Neural crest cell (in vitro differentiated cells): ENCODE measurements at places on chromosomes 6 and 20. TPM values are rescaled to one million over a fixed set of nuclear protein-coding genes. Genes with fewer than 3 reads are reported as not detected.

DNA sequence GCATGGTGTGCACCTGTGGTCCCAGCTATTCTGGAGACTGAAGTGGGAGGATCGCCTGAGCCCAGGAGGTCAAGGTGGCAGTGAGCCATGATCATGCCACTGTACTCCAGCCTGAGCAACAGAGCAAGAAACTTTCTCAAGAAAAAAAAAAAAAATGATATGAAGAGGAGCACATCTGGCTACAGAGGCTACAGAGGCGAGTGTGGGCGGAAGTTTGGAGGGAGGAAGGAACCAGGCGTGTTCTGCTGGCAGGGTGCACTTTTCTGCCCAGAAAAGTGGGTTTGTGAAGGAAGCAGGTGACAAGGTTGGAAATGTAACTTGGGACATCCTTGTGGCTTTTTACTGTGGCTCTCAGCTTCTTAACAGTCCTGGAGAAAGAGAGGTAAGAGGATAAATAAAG lies 96.7 kb downstream of the SNX5 start:
- no peak for DNase-seq

DNA sequence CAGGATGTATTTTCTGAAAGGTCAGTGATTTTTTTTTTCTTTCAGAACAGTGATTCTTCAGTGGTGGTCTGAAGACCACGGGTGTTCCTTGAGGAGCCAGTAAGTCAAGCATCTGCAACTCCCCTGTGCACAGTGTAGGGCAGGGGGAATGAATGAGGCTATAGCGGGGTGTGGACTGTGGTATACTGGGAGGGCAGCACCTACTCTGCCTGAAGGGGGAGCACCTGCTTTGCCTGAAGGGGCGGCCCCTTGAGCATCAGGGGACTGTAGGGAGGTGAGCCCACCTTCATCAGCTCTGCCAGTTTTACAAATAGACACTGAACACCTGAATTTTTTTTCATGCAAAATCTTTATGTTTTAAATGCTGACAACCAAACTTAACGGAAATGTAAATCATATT lies 77.5 kb upstream of the RIPOR2 start:
- DNase-seq, result no peak

DNA sequence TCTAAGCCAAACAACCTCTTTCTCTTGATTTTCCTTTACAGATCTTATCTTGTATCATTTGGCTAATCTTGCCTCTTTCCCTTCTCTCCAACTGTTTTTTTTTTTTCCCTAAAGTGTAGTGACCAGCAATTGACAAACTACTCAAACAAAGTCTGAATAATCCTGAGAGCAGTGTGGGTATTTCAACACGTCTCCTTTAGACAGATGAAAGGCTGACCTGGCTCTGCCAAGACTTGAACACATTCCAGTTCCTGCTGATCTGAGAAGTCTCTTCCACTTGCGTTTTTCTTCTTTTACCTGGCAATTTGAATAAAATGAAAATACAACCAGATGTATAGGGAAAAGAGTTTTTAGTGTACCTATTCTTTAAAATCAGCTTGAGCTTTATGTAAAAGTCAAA lies 168.4 kb downstream of the GJA10 start:
- no peak for DNase-seq

DNA sequence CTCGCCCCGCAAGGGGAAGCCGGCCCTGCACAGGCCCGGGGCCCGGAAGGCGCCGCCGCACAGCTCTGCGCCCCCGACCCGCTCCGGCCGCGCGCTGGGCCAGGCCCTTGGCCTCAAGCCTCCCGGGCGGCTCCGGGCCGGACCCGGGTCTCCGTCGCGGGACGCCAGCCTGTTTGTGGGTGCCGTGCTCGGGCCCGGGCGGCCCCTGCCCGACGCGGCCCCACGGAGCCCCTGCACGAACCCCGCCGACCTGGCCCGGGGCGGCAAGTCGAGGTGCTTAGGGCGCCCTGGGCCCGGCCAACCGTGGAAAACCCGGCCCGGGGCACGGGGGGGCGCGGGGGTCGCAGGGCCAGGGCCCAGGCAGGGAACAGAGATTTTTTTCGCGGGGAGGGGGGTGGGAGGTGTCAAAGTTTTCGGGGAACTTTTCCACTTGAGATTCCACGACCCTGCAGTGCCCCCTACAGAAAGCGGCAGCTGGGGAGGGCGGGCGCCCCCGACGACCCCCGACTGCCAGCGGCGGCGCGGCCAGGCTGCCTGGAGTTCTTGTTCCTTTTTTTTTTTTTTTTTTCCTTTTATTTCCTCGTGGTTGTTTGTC lies 805 bp upstream of the STX16 start:
- no peak for DNase-seq

DNA sequence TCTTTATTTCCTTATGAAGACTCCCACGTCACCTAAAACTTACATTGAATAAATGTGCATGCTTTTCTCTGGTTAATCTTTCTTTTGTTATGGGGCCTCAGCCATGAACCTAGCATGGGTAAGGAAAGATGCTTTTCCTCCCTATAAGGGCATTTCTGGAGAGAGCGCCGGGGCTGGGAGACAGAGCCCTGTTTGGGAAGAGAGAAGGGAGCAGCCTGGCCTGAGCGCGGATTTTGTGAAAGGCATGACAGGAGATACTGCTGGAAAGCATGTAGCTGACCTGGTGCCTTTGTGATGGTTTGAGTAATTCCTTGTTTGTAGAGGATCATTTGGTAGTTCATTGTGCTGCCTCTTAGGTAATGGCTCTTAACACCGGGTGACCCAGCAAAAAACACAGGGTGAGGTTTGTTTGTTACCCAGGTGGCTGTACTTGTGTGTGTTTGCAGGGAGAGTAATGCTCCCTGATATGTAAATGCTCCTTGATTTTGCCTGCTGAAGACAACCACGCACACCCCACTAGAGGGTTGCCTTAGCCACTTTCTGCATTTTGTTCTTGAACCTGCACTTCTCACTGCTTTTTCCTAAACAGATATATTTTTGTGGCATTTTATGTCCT lies 59.2 kb downstream of the ANKRD6 start:
- DNase-seq, result no peak

DNA sequence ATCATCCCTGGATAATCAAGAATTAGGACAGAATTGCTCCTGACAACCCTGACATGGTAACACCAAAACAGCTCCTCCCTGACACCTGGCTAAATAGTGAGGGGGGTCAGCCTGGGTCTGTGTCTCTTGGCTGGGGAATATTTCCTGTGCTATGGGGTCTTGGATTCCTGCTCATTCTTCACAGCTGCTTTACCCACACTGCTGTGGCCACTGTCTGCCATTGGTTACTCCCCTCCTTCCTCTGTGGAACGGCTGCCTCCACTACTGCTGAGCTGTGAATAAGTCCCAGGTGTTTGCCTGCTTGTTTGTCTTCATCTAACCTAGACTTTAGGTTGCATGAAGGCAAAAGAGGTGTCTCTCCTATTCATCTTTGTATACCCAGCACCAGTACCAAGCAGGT lies 33.9 kb upstream of the TXLNB start:
- DNase-seq, result no peak

DNA sequence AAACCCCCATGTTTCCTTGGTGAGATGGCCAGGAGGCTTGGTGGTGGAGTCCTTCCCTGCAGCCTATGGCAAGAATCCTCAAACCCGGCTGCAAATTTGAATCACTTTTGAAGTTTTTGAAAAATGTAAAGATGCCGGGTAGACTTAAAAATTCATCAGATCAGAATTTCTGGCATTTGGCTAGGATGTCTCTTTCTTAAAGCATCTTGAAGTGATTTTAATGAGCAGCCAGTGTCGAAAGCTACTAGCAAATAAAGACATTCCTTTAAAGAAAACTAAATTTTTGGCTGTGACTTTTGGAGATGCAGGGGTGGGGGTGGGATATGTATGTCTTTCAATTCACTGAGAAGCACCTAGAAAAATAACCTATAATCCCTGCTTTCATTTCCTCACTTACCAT lies 25.6 kb upstream of the NOX3 start:
- no peak for DNase-seq

The TSBP1 gene
- not detected in 2 replicates for total RNA-seq

DNA sequence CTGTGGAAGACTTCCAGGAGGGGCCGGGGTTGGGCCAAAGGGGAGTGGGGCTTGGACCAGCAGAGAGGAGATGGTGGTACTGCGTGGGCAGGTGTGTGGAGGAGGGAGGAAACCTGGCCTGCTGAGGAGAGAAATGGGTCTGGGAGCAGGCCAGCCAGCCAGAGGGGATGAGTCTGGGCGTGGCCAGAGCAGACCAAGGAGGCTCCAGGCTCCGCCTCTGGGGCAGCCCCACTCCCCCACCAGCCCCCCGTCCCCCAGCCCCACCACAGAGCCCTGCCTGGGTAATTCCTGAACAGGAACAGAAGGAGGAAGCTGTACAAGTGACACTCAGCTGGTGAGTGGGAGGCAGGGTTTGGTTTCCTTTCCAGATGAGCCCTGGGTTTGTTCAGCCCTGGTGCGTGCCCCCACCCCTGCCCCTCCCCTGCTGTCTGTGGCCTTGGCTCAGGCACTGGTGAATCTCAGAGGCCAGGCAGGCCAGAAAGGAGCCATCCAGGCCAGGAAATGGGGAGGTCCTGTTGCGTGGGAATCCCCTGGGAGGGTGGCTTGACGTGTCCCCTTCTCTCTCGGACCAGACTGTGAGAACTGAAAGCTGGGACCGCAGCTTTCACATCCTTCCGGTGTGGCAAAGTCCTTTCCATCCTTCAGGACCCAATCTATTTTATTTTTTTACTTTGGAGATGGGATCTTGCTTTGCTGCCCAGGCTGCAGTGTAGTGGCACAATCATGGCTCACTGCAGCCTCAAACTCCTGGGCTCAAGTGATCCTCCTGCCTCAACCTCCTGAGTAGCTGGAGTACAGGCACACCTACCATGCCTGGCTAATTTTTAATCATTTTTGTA lies 9.4 kb upstream of the SRC start:
- DNase-seq, result no peak

The CRISP2 gene
- total RNA-seq, result not detected in 2 replicates

DNA sequence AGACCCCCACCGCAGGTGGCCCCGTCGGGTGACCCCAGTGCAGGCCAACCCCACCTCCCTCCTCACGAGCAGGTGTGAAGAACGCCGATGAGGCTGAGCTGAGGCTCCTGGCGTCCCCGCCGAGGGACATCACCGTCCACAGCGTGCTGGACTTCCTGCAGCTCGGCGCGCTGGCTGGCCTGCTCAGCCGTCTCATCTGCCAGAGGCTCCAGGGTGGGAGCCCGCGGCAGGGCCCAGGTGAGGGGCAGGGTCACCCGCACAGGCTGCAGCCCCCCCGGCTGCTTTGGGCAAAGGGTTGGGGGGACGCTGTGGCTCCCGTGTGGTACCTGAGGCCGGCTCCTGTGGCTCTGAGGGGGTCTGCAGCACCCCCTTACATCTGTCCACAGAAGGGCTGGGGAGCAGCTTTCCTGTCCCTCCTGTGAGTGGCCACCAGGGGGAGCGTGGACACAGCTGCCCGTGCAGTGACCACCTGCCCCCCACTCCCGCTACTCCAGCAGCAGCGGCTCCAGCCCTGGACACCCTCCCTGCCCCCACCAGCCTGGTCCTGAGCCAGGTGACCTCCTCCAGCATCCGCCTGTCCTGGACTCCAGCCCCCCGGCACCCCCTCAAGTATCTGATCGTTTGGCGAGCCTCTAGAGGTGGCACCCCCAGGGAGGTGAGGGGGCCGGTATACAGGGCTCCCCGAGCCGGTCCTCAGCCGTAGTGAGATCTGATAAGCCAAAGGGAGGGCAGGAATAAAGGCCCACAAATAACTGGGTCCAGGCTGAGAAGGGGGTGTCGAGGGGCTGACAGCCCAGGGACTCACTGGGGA lies 16.5 kb downstream of the COL20A1 start:
- DNase-seq, result peak; percentile 64

The ARHGAP40 gene
- total RNA-seq, result not detected in 2 replicates

GRCh38 chr20:31808481-31808880 lies 10.7 kb upstream of the MYLK2 start:
- DNase-seq, result no peak

GRCh38 chr6:26197933-26198721 lies 110.9 kb downstream of the HFE start:
- DNase-seq, result no peak

- no peak for DNase-seq
Measured at GRCh38 chr6:95133578-95133977, 443.8 kb upstream of the MANEA start.

DNA sequence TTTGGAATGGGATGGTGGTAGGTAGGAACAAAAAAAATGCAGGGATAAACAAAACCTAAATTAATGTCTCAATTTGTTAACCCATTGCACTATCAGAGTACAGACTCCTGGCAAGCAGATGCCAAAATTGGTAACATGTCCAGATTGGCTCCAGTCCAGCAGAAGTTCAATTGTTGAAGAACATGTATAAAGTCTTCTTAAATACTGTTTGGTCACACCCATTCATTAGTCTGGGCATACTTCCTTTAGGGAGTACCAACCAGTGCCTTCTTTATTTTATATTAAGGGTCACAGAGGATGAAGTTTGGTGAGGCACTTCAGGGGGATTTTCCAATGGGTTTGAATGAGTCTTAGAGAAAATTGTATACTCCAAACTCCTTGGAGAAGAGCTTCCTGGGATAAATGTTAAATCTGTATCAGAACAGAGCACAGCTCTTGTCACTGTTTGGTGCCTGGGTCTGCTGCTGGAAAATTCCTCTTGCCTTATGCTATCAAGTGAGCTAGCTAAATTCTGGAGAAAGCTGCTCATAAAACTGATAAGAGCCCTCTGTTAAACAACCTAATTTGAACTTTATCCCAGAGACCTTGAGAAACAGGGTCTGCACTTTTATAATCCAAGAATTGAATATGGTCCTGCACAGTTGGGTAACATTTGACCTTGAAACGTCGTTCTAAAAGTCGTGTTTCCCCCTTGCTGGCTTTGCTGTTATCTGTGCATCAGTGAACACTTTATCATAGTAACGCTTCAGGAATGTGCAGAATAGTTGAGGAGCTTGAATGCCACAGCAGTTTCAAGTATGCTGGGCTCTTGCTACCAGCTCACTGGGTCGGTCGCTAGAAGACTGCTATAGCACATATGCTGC lies 334.1 kb upstream of the CITED2 start:
- DNase-seq, result no peak

DNA sequence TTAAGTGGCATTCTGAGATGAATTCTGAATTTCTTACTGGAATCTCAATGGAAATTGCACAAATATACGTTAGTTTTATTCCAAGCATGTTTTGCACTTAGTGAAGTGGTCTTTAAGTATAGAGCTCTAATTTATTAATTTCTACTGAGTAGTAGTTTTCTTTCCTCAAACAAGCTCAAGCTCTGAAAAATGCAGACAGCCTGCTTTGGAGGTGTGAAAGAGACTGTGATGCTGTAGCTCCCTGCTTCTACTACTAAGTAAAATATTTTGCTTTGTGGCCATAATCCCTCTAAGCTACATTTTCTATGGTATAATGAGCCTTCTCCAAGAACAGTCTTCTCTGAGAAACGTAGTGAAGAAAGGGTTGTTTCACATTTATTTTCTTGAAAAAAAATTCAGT lies 243.5 kb upstream of the HS3ST5 start:
- DNase-seq, result no peak

DNA sequence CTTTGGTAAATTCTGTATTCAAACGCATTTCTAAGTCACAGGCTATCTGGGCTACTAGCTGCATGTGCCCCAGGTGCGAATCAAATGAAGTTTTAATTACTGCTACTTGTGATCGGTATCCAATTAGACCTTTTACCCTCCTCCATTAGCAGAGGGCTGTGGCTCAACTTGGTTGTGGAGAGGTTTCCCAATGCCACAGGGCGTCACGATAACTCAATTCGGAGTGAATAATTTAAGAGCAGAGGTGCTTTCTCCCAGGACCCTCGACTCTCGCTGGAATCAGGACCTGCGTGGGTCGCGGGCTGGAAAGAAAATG lies 640 bp downstream of the SAYSD1 start:
- no peak for DNase-seq

- DNase-seq, result no peak
Measured at GRCh38 chr6:108622641-108623298, 62.1 kb downstream of the FOXO3 start.

The GHRH gene
- total RNA-seq, result not detected in 2 replicates

GRCh38 chr6:128403618-128404444 lies 116.6 kb downstream of the PTPRK start:
- no peak for DNase-seq

The RCAN2 gene
- 3.6 TPM in 2 replicates for total RNA-seq

The LY6G6F gene
- not detected in 2 replicates for total RNA-seq
